AG09319 (cell line): ENCODE measurements at places on chromosomes 1 and 21.

DNA sequence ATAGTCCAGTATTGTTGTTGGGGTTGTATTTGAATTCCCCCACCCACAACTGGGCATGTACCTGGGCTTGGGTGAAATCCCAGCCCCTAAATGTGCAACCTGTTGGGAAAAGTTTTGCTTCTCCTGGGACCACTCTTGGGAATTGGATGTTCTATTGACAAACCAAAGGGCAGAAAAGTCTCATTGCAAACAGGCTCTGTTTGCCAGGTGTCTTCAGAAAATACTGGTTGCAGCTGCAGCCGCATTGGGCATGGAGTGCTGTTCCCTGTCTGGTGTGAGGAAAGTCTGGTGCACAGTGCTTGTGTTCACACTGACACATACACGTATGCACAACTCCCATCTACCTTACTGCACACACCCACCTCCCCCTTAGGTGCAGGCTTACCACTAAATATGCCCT is 12.1 kb downstream of the PTPRU start:
- DNase-seq, result no peak

DNA sequence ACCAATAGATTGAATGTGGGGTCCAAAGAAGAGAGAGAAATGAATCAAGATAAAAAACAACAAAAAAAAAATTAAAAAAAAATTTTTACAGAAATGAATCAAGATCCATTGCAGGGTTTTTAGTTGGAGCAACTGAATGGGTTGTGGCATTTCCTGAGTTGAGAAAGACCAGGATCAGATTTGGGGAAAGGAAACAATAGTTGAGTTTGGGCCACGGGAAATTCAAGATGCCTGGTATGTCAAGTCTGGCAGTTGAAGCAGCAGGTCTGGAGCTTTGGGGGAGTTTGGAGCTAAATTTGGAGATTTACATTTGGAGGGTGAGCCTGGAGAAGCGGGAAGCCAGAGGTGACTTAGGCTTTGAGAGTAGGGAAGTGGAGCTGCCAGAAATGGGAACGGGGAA is 22.6 kb downstream of the ATP8B2 start:
- DNase-seq, result no peak

- DNase-seq, result no peak
Measured at GRCh38 chr1:159012495-159012894, 2.8 kb downstream of the IFI16 start.

- DNase-seq, result no peak
Measured at GRCh38 chr1:212555426-212555825, 53.1 kb upstream of the ATF3 start.

GRCh38 chr1:164918140-164918539 is 359.2 kb downstream of the PBX1 start:
- no peak for DNase-seq
